Lower lobe of right lung (tissue), 2 donors: ENCODE measurements at places on chromosomes 5 and 9. TPM values are rescaled to one million over a fixed set of nuclear protein-coding genes. Genes with fewer than 3 reads are reported as not detected.
A peak's percentile ranks its signal among the peaks of the same experiment; 100 is the strongest.

DNA sequence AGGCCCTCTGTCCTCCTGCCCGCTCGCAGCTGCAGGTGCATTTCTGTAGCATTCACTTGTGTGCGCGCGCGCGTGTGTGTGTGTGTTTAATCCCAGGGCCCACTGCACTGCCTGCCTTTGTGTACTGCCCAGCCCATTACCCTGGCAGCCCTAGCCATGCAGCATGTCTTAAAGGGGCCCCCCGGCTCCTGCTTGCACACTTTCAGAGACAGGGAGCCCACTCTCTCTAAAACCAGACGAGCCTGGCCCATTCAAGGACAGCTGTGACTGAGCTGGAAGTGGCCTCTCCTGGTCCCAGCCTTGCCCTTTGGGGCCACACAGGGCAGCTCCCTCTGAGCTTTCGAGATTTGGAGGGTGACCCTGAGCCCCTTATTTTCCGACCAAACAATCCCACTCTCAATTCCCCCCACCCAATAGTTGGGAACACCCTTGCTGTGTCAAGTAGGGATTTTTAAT is 98.9 kb downstream of the DAB2IP start:
- DNase-seq: no peak

- no peak for DNase-seq
These were observed 52.3 kb upstream of the CTSL start for GRCh38 chr9:87673446-87674120.

DNA sequence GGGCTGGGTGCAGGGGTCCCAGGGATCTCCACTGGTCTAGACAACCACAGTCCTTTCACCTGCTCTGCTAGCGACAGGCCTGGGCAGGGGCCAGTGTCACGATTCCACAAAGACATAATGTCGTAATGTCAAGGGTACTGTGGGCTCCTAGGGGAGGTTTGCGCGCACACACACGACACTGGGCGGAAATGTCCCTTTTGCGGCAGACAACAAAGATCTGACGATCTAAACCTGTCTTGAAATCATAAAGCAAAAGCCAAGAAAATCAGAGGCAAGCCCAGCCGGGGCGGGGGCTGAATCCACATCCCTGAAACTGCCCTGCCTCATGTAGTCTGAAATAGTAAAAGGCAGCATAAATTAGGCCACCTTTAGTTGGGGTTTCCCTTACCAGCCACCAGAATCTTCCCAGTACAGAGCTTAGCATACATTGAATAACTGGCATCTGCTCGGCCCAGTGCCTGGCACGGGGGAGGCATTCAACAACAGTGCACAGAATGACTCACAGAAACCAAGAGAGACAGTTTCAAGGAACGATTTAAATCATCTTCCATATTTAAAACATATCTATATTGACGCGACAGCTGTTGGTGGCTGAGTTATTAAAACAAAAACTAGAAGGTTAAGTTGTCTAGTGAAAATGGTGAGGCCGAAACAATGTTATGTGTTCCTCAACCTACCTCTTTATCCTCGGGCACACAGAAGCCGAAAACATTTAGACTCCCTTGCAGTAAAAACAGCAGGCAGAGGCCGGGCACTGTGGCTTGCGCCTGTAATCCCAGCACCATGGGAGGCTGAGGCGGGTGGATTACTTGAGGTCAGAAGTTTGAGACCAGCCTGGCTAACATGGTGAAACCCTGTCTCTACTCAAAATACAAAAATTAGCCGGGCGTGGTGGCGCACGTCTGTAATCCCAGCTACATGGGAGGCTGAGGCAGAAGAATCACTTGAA is 151.0 kb downstream of the MYO10 start:
- DNase-seq: no peak

Gene SPINK13
- total RNA-seq: not detected

- no peak for DNase-seq
These were observed 77.4 kb upstream of the ANXA1 start for GRCh38 chr9:73074176-73074708.

DNA sequence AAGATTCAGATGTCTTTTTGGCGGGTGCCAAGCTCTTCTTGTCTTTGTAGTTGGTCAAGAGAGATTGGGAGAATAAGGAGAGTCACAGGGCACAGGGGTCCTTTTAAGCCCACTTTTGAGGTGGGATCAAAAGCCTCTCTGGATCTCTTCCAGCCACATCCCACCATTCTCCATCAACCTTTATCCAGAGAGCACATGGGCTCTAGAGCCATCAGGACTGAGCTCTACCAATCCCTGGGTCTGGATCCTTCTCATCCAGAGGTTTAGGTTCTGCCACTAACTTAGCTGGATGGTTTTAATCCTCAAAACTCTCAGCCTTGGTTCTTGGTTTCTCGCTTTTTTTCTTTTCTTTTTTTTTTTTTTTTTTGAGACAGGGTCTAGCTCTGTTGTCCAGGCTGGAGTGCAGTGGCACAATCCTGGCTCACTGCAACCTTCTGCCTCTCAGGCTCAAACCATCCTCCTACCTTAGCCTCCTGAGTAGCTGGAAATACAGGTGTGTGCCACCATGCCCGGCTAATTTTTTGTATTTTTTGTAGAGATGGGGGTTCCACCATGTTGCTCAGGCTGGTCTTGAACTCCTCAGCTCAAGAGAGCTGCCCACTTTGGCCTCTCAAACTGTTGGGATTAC is 44.6 kb upstream of the MATR3 start:
- DNase-seq: no peak

- DNase-seq: no peak
These were observed 1675.3 kb upstream of the CDH6 start for GRCh38 chr5:29518176-29518575.

- no peak for DNase-seq
These were observed 865.4 kb upstream of the ACO1 start for GRCh38 chr9:31519011-31519410.

DNA sequence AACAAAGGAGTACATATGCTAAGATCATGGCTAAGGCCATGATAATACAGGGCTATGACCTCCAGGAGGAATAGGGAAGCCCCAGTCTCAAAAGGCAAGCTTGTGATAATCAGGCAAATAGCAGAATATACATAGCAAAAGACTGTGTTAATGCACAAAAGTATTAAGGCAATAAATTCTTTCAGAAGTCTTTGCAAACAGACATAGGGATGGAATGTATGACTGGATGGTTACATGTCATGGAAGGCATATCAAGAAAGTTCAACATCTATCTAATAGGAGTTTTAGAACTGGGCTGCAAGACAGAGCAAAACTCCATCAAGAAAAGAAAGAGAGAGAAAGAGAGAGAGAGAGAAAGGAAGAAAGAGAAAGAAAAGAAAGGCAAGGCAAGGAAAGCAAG is 264.5 kb upstream of the CDH6 start:
- DNase-seq: no peak

DNA sequence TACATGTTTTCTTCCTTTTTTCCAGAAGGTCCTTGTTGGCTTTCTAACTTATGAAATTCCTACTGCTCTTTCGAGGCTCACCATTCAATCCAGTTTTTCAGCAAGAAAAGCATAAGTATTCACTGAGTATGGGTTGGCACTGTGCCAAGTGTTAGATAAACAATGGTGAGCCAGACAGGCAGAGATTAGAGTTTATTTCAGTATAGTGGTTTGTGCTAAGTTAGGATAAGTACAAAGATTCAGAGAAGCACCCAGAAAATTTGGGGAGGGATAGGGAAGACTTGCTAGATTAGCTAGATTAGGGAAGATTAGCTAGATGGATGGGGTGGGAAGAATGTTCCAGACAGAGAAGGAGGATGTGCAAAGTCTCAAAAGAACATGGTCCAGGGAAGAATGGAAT is 122.9 kb downstream of the OXCT1 start:
- DNase-seq: no peak

DNA sequence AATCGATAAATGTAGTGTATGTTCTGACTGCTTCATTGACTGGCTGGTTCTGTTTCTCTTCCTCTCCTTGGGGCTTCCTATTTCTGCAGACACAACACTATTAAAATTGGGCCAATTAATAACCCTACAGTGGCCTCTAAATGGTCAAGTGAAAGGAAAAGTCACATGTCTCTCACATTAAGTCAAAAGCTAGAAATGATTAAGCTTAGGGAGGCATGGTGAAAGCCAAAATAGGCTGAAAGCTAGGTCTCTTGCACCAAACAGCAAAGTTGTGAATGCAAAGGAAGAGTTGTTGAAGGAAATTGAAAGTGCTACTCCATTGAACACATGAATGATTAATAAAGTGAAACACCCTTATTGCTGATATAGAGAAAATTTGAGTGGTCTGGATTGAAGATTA is 58.2 kb downstream of the CCNH start:
- DNase-seq: no peak

- no peak for DNase-seq
These were observed 39.3 kb upstream of the DAB2 start for GRCh38 chr5:39464088-39464487.

DNA sequence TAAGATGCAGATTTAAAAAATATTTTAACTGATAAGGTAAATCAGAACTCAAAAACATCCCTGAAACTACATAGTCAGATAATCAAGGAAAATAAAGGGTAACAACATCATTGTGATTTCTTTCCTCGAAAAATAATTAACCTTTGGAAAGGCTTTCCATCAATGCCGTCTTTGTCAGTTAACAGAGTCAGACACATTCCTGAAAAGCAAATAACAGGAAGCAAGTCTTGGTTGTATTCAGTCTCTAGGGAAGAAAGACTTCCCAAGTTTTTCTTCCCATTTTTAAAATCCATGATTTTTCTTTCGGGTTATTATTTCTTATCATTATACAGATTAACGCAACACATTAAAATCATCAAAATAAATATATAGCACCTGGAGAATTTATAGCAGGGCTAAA is 256.4 kb upstream of the CDH6 start:
- no peak for DNase-seq

DNA sequence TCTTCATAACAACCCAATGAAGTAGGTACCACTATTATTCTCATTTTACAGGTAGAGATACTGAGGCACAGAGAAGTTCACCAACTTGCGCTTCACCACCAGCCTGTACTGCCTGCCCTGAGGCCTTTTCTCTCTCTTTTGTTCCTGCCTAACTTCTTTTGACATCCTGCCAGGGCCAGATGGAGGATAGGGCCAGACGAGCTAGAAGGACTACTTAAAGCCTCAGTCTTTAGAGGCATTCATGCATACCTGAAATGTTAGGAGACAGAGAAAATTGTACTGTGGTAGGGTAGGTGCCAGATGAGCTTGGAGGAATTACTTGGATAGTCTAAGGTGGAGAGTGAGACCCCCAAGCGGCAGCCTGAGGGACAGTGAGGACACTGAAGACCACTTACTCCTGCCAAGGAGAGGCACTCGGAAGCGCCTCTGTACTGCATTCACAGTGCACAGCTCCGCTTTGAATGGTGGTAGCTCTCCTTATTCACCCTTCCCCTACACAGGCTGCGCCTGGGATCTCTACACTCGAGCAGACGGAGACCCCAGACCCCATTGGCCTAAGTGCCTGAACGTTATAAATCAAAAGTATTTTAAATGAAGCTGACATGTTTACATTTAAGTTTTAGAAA is 6.2 kb upstream of the ORM1 start:
- DNase-seq: no peak

- peak; percentile 61 for DNase-seq
These were observed 3.7 kb upstream of the IRX2 start for GRCh38 chr5:2755076-2755680.

GRCh38 chr5:172097356-172097755 is 90.7 kb downstream of the STK10 start:
- DNase-seq: no peak

Gene CNOT6
- 32.4 TPM for total RNA-seq

DNA sequence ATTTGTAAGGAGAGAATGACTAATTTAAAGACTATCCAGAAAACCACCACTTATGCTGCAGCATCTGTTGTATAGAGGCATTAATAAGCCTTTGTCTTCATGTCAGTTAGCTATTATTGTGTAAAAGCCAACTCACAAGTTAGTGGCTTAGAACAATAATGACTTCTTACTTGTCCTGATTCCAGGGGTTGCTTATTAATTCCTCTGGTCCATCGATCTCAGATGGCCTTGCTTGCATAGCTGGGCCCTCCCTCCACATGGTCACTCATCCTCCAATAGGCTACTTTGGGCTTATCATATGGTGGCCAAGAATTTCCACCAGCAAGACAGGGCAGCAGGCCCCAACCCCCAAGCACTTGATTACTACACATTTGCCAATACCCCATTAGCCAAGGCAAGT is 44.5 kb upstream of the STK32A start:
- DNase-seq: no peak

DNA sequence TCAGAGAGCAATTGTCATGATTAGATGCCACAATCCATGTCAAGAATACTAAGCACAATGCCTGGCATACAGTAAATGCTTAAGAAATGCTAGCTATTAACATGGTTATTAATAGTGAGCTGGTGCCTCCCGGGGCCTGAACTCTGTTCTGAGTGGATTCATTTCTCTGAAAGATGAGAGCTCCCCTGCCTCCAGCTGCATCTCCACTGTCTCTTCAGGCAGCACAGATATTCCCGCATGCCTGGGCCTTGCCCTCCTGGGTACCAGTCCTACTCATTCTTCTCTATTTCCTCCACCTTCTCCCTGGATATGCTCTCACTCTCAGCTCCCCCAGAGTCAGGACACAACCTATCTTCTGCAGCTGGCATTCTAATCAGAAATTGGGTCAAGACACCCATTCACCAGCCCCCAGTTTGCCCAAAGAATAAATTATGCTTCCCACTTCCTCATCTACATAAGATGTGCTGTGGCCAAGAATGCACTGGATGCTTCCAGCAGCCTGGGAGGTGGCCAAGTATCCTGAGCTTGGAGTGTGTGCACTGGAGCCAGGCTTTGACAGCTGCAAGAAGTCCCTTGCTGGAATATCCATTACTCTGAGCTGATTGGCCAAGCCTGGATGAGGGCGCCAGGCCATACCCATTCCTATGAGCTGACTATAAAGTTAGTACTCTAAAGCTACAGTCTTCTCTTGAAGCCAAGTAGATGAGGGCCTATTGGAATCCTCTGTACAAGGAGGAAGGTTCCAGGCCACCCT is 669.0 kb downstream of the ACTL7B start:
- no peak for DNase-seq

Gene CAVIN4
- 1.7 TPM for total RNA-seq

Gene NRG2
- total RNA-seq: 1.6 TPM

Gene SMIM33
- total RNA-seq: not detected

DNA sequence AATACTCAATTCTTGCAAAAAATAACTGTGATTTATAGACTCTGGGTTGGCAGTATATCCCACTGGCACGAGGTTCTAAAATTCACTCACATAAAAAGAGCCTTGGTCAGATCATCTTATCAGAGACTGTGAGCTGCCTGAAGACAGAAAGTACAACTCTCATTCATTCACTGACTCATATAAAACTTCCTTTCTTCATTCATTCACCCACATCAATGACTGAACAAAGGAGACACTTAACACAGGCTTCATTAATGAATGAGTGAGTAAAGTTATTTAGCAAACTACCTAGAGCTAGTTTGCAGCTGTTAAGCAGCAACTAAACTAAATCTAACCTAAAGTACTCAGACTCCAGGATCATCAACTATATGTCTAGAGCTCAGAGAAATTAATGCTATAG is 214.7 kb downstream of the DENND1A start:
- DNase-seq: no peak

Gene GABRA6
- total RNA-seq: not detected

GRCh38 chr9:10252174-10252573 is 360.6 kb downstream of the PTPRD start:
- no peak for DNase-seq

GRCh38 chr9:112439171-112439570 is 47.5 kb upstream of the KIAA1958 start:
- DNase-seq: no peak

- DNase-seq: no peak
These were observed 81.8 kb downstream of the FBXO38 start for GRCh38 chr5:148465381-148466235.

Gene TESK1
- 44.0 TPM for total RNA-seq

GRCh38 chr5:142608081-142608480 is 77.8 kb downstream of the FGF1 start:
- DNase-seq: no peak
